Activated naive CD8-positive, alpha-beta T cell treated with anti-CD3 and anti-CD28 coated beads, Interleukin-2, amount 50 U/mL, for 16 hours (primary cell): ENCODE measurements at places on chromosomes 16 and 17.

- DNase-seq = no peak
Measured at GRCh38 chr16:29811896-29812665, at the start of gene PRRT2. PRRT2 (plus strand) TSS chr16:29812193; CDS start chr16:29813055, 862 bp downstream.

DNA sequence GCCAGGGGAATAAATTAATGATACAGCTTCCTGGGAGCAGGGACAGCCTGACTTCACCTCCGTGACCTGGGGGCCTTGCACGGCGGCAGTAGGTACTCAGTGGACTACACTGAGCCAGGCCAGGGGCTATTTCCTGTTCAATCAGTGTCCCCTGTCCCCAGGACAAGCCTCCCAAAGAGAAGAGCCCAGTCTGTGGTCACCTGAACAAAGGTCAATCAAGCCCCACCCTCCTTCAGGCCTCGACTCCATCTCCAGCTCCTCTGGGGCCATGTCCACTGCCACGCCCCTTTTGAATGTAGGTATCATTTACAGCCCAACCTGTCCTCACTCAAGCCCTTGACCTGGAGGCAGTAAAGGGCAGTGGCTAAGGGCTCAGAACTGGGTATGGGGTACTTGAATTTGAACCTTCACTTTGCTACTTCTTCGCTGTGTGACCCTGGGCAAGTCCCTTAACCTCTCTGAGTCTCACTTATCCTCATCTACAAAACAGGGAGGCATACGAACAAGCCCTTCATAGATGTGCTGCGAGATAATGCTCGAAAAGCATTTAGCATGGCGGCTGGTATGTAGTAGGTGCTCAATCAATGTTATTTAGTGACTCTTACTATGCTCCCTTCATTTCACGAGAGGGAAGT is 29.0 kb downstream of the MYH11 start:
- no peak for DNase-seq

- no peak for DNase-seq
Measured at GRCh38 chr17:40702271-40702670, 1.3 kb downstream of the KRT24 start.

DNA sequence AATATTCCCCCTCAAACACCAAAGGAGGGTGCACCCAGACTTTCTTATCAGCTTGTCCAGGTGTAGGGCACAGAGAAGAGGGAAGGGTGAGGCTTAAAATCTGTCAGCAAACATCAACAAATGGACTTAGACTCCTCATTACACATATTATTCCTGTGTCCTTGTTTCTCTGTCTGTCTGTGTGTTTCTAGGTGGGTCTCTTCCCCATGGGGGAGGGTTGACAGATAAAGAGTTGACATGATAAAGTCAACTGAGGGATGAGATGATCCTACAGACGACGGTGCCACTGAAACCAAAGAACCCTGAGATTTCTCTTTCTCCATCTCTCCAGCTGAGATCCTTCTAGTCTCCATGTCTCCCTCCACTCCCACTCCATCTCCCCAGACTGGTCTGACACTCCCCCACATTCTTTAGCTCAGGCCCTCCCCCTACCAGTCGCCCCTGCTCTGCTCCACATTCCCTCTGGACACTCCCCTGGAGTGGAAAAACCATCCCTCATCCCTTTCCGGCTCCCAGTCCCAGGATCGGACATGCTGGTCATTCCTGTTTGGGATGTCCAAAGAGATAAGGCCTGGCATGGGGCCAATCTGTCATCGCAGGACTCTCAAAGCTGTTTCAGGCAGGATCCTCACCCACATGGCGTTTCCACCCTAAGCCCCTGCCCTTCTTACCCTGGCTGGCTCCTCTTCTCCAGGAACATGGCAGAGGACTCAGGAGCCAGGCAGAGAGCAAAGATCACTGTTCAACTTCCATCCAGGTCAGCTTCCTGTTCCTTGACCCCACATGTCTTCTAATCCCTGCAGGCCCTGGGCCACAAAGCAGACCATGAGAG is 2.9 kb upstream of the ITGA3 start:
- no peak for DNase-seq

DNA sequence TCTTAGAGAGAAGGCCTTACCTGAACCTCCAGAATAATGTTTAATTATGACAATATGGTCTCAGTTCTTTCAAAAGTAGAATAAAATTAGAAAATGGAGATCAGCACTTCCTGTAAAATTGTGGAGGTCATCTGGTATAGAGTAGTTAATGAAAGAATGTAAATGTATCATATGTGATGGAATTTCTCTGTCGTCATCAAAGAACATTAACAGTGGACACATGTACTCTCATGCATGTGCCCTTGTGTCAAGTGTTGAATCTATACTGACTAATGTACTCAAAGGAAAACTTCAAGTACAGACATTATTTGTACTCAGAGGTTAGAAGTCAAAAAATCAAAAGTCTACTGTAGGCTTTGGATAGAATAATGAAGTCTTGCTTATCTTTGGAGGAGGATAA is 129.2 kb upstream of the MYOCD start:
- DNase-seq = no peak

- no peak for DNase-seq
Measured at GRCh38 chr17:44277976-44278375, 10.0 kb upstream of the SLC4A1 start.

GRCh38 chr17:80892900-80893603 is 98.6 kb upstream of the CHMP6 start:
- no peak for DNase-seq

- DNase-seq = no peak
Measured at GRCh38 chr16:75043175-75043895, 44.5 kb downstream of the ZNRF1 start.

DNA sequence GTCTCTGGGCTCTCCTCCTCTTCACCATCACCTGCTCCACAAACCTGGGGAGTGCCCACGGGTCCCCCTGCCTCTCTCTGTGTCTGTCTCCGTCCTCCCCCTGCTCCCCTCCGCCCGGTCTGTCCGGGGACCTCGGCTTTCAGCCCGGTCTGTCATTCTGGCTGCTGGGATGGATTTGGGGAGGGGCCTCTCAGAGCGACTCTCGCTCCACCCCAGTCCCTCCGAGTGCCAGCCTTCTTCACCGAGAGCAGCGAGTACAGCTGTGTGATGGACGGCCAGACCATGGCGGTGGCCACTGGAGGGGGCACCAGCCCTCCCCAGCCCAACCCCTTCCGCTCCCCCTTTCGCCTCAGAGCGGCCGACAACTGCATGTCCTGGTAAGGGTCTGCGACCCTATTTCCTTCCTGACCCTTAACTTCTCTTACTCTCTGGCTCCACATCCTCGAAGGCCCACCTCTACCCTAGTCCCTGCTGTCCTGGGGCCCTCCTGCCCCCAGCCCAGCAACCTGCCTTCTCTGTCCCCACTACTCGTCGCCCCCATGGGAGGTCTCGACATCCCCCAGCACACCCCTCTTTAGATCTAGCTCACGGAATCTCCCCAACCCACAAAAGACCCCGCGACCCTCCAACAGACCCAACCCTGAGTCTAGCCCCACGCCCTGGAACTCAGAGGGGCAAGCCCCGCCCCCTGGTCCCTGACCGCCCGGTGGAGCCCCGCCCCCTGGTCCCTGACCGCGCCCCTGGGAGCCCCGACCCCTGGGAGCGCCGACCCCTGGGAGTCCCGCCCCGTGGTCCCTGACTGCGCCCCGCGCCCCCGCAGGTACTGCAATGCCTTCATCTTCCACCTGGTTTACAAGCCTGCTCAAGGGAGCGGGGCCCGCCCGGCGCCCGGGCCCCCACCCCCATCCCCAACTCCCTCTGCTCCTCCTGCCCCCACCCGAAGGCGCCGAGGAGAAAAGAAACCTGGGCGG is 5.6 kb upstream of the CXCL16 start:
- DNase-seq = no peak

DNA sequence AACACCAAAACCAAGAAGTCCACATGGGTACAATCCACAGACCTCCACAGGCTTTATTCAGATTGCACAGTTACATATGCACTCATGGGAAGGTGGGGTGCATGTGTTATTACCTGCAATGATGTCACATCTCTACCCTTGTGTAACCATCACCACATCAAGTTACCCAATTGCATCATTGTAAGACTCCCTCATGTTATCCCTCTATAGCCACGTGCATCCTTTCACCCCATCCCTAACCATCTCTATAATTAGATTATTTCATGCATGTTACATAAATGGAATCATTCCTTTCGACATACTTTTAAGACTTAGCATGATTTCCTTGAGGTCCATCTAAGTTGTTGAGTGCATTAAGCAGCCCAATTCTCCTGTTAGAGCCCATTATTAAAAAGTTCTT is 408.2 kb upstream of the C16orf82 start:
- no peak for DNase-seq

DNA sequence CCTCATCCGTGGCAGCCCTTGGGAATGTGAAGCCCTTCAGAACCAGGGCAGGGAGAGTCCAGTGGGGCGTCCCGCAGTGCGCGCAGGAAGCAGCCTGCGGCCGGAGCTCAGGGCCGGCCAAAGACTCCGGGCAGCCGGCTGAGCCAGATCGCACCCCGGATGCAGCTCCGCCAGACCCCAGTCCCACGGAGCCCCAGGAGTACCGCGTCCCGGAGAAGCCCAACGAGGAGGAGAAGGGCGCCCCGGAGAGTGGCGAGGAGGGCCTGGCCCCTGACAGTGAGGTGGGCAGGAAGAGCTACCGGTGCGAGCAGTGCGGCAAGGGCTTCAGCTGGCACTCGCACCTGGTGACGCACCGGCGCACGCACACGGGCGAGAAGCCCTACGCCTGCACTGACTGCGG is 6.9 kb downstream of the ZNF205 start:
- no peak for DNase-seq

- no peak for DNase-seq
Measured at GRCh38 chr17:4318596-4318995, 47.9 kb downstream of the UBE2G1 start.

DNA sequence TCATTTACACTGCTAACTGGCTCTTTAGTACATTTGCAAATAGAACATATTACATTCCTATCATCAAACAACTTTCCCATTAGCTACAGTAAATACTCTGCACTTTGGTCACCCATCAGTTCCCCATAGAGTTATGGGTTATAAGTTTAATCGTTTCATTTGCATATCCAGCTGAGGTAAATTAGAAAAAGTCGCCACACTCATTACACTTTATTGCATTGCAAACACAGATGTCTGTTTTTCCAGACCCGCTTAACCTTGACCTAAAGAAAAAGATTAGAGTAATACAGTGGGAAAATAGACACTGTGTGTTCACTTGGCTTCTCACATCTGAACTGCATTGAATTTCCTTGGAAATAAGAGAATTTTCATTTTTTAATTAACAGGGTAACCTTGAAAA is 213.1 kb upstream of the PSMD7 start:
- DNase-seq = no peak

GRCh38 chr17:18256351-18256750 is 2.2 kb downstream of the FLII start:
- DNase-seq = no peak

- no peak for DNase-seq
Measured at GRCh38 chr17:21078016-21078780, 35.4 kb upstream of the USP22 start.

- no peak for DNase-seq
Measured at GRCh38 chr16:23124315-23124714, 24.9 kb downstream of the USP31 start.

DNA sequence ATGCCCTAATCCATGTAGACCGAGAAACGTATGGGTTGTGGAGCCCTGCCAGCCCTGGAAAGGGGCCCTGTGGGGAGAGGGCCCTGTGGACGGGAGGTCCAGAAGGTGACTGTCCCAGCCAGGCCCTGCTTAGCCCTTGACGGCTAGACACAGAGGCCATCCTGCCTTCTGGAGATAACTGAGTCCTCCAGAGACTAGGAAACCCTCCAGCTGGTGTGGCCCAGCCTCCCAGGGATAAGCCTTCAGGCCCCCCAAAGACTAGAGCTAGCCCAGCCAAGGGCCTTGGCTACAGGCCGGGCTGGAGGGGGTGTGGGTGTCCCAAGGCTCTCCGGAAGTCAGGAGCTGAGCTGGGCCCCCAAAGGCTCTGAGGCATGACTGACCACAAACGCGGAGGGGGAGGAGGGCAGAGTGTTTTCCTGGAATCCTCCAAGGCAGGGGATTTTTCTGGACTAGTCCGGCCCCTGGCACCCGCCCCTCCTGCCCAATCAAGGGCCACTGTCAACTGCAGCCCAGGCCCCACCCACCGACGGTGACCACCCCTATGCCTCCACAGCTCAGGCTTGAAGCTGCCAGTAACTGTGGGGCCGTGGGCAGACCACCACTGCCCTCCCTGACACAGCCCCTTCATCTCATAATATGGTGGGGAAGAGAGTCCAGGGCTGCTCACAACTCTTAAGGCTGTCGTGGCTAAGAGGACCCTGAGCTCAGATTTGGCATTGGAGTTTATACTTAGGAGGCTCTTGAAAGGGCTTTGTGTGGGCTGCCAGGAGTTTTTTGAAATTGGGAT is 885 bp upstream of the VASN start:
- DNase-seq = no peak

- DNase-seq = no peak
Measured at GRCh38 chr17:46922487-46922803, 515 bp upstream of the GOSR2 start.

- DNase-seq = no peak
Measured at GRCh38 chr16:50360779-50361178, 8.0 kb downstream of the BRD7 start.
